ENCODE measurements at places on chromosomes 7 and 10.

DNA sequence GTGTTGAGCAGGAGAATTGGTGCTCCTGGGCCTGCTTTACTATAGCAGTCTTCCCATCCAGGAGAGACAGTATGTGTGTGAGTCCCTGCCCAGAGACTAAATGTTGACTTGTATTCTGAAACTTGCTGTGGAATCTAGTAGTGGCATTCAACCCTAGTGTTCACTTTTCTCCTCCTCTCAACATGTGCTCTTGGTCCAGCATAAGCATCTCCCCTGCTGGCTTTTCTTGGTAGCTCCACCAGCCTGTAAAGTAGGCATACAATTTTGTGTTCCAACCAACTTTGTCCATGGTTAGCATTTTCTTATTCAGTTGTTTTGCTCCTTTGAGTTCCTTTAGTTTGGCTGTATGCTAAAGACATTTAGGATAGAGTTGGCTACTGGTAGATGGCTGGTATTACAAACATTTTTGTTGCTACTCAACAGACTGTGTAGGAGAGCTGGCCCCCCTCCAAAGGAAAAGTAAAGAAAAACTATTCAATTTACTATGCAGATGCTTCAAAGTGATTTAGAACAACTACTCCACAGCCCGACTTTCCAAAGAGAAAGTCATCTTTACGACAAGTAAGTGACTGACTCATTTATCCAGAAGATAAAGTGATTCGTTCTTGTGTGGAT is 46.0 kb downstream of the ASB4 start:
- DNase-seq = no peak

- DNase-seq = peak; percentile 89
These were observed 81.1 kb upstream of the FZD1 start for GRCh38 chr7:91182819-91183764.

GRCh38 chr7:99825873-99826272 is 1.9 kb upstream of the CYP3A43 start:
- DNase-seq = no peak

DNA sequence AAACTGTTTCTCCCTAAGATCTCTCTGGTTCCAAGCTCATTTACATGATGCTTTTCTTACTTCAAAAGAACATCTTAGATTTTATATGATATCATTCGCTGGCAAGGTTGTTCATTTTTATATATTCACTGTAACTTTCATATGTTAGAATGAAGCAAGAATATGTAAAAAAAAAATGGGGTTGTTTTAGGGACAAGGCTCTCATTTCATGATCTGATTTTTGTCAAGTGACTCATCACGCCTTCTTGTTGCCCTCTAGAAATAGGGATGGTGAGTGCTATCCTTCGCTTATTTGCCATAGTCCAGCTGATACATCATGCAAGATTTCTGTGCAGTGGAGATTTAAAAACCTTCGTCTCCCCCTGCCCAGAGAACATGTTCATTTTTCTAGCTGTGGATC is 14.0 kb upstream of the CELF2 start:
- peak; percentile 17 for DNase-seq

DNA sequence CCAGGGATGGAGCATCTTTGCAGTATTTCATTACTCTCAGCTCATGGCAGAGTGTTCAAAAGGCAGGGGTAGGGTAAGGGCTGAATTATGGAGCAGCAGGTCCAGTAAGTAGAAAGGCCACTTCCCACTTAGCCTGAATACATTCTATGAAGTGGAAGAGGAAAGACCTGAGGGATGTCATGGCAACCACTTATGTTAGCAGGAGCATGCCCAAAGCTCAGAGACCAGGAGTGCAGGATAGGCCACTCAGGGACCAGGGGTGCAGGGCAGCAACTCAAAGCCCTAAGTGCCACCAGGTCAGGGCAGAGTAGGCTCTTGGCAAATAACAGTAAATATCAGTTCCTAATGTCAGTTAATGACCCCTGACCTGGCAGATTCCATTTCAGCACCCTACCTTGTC is 3.6 kb downstream of the SRI start:
- DNase-seq = no peak

GRCh38 chr7:12943781-12944180 is 256.3 kb downstream of the ARL4A start:
- no peak for DNase-seq

GRCh38 chr10:43820663-43821062 is 172.0 kb upstream of the ZNF32 start:
- DNase-seq = no peak

DNA sequence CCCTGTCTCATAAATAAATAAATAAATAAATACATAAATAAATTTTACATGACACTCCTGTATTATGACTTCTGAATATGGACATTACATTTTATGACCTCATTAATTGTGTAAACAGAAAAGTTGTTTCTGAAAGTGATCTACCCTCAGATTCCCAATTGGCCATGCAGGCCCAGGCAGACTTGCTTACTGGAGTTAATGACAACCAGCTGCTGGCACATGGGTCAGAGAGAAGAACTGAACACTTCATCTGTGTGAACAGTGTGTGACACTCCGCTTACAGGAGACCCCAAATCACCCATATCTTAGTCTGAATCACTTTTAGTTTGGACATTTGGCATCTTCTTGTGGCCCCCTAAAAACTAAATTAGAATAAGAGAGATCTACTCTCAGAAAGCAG is 31.4 kb downstream of the PARP12 start:
- no peak for DNase-seq

DNA sequence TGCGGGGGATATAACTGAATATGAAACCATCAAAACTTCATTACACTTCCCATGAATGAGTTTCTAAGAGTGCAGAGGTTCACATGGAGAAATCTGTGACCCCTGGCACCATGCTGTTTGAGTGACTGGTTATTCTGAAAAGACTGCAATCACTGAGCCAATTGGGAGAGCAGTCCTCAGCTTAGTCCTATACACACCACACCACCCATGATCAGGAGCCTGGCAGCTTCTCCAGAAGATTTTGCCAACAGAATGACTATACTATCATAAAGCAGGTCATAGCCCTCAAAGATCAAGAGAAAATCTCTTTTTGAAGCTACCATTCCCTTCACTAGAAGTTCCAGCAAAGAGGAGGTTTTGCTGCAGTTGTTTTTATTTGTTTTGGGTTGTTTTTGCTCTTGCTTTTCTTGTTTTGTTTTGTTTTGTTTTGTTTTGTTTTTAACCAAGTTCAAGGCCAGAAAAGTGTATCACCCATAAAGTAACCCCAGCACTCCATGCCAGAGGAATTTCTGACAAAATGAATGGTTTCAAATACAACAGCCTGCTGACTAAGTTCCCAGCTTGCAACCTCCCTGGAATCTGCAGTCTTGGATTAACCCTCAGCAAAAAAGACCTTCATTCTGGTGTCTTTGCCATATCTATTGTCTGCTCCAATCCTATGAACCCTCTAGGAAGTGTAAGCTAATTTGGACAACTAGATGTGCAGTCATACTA is 19.7 kb upstream of the HGF start:
- peak; percentile 28 for DNase-seq

DNA sequence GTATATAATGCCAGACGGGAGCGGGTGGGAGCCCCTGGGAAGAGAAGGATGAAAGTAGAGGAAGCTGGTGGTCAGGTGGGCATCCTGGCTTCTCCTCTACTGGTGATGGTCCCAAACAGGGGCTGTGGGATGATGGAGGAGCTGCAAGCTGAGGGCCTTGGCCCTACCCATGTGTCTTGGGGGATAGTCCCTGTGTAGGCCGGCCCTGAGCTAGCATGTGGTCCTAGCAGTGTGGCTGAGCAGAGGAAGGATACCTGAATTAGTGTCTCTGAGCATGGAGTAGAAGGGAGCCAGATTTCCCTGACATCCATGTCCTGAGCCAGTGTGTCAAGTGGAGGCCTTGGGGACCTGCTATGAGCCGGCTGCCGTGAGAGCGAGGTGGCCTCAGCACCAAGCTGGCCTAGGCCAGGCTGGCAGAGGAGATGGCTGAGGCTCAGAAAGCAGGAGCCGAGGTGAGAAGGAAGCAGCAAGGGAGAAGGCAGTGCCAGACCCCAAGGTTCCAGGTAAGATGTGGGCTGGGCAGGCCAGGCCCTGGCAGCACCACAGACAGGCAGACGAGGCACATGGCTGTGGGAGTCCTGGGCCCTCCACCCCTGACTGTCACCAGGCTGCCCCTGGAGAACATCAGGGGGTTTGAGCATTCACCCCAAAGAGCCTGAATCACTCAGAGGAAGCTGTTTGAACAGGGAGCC is 150.2 kb downstream of the ABCA13 start:
- no peak for DNase-seq

GRCh38 chr10:44238212-44238611 is 146.7 kb downstream of the CXCL12 start:
- no peak for DNase-seq

Measured in iris pigment epithelial cell (primary cell).